ENCODE measurements at places on chromosomes 6 and 20.

GRCh38 chr20:58981628-58982364 lies 740 bp downstream of the NELFCD start:
- ATAC-seq = no peak

DNA sequence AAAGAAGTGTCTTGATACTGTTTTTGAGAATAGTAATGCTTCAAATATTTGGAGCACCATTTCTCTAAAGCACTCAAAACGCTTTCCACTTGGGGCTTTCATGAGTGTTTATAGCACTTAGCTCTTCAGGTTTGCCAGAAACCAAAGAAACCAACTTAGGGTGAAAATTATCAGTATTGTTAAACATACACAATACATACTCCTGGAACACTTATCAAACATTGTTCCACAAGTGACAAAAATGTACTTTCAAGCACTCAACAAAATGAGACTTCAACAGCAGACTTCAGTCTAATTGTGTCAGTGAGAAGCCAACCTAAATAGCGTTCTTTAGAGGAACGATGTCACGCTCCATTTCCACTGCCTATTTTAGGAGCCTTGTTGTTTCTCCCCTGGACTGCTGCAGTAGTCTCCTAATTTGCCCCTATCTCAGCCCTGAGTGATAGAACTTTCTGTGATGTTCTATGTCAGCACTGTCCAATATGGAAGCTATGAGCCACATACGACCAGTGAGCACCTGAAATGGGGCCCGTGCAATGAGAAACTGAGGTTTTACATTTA lies 461.3 kb downstream of the KIF16B start:
- ATAC-seq = no peak

DNA sequence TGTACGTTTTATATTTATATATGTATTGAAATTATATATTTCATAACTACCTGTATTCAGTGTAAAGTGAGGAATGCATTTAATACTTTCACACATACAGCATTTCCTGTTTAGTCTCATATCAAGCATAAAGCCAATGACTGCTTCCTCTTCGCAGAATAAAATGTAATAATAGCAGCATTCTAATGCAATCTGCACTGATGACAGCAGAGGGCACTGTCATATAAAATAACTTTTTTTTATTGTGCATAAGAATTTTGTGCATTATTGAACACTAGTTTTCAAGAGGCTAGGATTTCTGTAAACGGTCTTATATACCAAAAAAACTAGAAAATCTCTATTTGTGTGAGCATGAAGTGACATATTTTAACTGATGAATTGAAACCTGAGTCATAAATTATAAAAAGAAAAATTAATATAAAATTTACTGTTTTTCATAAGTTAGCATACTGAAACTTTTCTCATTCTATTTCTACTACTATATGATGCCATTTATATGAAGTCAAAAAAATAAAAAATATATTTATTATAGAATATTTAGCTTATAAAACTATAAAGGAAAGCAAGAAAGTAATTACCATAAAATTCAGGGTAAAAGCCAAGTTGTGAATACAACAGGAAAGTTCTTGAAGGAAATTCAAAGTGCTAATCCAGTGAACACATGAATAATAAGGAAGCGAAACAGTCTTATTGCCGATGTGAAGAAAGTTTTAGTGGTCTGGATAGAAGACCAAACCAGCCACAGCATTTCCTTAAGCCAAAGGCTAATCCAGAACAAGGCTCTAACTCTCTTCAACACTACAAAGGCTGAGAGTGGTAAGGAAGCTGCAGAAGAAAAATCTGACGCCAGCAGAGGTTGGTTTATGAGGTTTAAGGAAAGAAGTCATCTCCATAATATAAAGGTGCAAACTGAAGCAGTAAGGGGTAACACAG lies 36.3 kb downstream of the RNF146 start:
- ATAC-seq = peak; percentile 62

DNA sequence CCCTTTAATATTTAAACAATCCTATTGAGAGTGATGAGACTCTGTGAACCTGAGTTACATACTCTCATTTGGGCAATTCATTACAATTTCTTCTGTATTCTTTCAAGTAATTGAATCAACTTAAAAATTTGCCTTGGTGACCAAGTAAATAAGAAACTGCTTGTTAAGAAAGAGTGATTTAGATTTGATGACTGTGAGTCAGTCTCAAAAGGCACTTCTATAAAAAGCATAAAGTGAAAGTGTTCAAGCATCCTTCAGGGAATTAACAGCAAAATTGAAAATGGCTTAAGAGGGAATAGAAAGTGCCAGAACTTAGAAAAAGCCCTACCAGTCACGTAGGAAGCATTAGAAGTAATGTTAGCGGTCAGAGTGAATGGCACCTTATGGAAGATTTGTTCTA lies 654.7 kb downstream of the EPM2A start:
- ATAC-seq = no peak

DNA sequence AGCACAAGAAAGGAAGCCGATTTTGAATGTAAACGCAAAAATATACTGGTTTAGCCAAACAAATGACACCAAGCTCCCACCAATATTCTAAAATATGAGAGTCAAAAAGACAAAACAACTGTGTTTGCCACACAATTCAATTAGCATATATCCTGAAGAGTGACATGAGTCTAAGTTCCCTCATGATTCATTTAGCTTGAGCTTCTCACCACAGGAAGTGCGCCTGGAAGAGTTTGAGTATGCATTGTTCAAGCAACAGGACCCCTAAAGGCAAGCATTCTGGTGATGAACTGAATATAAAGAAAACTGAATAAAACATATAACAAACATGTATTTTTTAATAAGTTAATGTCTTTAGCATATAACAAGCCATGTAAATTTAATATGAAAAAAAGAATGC lies 115.2 kb upstream of the RUNX2 start:
- ATAC-seq = peak; percentile 55

- ATAC-seq = no peak
Measured at GRCh38 chr6:154371281-154371680, 14.7 kb upstream of the IPCEF1 start.

- ATAC-seq = peak; percentile 61
Measured at GRCh38 chr6:31901415-31901952, 402 bp downstream of the ZBTB12 start.

DNA sequence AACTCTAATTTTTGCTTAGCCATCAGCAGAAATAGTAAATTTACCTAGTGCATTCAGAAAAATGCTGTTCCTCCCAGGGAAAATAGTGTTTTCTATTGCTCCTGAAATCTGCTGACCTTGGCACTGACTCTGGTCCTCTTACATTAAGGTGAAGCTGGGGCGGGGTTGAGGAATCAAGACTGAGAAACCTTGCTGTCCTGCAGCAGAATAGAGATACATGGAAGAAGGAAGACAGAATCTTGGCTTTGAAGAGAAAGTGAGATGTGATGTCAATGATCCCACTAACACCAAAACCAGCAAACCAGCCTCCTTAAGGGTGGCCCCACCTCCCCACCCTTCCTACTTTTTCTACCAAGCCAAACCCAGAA lies 840 bp upstream of the LY86 start:
- no peak for ATAC-seq

DNA sequence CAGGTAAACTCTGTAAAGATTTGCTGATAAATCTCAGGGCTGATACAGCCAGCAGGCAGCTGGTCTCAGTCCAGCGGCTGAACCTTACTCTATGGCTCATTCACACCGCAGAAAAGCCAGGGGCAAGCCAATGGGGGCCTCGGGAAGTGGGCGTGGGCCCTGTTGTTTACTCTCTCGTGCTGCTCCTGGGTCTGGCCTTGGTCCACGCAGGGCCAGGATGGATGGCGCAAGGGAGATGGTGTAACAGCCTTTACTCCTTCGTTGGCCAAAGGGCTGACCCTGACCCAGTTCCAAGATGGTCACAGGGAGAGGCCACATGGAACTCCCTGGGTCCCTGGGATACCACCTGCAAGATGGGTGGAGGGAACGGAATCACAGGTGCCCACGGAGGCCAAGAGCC lies 16.2 kb downstream of the KCNK17 start:
- no peak for ATAC-seq

GRCh38 chr20:19903168-19903811 lies 113.9 kb upstream of the NAA20 start:
- peak; percentile 79 for ATAC-seq

DNA sequence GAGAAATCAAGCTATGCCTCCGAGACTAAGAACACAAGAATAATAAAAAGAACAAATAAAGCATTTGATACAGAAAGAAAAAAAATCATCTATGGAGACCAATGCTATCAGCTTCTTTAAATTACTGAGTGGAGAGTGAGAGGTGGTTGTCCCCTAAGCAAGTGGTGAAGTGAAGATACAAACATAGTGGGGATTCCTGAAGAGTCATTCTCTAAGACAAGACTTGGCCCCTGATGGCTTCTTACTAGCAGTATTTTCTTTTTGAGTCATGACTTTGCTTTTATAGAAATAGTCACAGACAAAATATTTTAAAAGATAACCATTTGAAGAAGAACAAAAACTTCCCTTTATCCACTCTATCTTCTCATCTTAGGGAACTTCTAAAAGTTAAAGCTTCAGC lies 261.4 kb upstream of the PRDM1 start:
- peak; percentile 54 for ATAC-seq

- no peak for ATAC-seq
Measured at GRCh38 chr20:2558581-2559278, 22.4 kb downstream of the TMC2 start.

GRCh38 chr20:60069656-60070055 lies 111.4 kb downstream of the CDH26 start:
- ATAC-seq = no peak

DNA sequence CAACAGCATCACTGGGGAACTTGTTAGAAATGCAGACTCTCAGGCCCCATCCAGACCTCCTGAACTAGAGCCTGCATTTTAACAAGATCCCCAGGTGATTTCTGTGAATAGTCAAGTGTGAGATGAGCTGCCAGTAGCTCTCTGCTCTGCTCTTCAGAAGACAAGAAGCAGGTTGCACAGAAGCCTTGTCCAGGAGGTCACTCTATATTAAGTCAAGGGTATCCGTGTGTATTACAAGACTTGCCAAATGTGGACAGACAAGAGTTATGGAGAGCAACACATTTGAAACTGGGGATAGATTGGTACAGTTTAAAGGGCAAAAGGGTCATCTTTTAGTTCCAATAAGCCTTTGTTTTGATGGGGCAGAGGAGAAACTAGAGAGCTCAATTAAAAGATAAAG lies 23.2 kb upstream of the RIN2 start:
- no peak for ATAC-seq

DNA sequence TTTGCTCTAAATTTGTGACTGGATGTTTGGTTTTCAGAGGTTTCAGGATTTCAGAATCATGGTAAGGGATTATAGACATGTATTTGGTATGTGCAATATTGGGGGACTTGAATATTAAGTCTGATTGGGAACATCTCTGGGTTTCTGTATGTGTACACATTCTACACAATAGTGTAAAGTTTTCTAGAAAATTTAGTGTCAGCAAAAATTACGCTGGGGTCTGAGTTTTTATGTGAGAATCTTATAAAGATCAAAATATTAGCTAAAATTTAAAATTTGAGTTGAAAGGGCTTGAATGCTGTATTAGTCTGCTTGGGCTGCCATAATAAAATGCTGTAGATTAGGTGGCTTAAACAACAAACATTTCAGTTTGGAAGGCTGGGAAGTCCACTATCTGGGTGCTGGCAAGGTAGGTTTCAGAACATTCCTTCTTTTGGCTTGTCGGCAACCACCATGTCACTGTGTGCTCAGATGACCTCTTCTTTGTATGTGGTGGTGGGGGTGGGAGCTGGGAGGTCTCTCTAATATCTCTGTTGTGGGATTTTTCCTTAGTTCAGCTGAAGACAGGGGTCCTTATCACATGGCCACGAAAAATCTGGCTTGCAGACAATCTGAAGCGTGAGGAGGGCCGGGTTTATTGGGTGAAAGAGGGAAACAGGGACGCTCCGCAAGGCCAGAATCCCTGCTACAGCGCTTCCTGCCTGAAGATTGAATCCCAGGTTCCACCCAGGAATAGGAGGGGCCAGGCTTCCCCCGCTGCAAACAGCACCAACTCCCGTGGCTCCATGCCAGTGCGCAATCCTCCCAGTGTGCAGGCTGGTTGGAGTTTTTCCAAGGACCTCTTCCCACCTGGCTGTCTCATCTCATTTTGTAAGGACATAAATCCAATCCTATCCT lies 299.7 kb downstream of the PLCB1 start:
- ATAC-seq = no peak

- ATAC-seq = no peak
Measured at GRCh38 chr6:166925141-166925996, 31.0 kb downstream of the RNASET2 start.

DNA sequence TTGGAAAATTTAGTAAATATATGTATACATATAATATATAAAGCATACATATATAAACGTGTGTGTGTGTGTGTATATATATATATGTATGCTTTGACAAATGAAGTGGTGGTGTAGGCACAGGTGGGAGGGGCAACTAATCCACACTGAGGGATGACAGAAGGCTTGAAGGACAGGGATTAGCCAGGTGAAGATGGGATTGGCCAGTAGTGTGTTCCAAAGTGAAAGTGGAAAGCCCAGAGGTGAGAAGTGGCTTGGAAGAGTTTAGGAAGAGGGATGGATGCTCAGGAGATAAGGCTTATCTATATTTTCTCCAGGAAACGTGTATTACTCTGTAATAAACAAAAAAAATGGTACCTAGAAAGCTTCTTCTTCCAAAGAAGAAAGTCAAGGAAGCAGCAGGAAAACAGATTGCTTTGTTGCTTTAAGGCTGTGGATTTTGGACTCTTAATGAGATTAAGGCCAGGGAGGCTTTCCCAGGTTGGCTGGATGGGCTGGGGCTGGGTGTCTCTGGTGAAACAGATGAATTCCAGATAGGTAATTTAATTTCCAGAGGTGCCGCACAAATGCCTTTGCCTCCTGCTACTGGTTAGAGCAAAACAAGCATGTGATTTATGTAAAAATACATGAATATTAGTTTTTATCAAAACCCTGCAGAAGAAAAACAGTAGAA lies 63.9 kb downstream of the JARID2 start:
- ATAC-seq = no peak

GRCh38 chr6:7100072-7100752 lies 7.5 kb upstream of the RREB1 start:
- ATAC-seq = peak; percentile 68

DNA sequence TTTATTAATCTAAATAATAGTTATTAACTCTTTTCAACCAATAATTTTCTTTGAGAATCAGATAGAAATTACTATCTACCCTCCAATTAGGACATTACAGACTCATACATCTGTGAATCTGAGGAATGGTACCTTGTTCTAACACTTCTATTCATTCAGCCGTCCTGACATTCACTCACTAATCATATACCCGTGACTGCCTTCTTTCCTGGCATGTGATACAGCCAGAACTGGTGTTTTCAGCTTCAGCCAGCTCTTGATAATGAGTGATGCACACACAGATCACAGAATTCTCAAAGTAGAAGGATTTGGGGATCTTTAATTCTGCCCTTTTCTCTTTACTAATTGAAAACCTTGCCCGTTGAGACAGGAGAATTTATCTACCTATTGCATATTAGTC lies 499.9 kb downstream of the UTRN start:
- no peak for ATAC-seq

DNA sequence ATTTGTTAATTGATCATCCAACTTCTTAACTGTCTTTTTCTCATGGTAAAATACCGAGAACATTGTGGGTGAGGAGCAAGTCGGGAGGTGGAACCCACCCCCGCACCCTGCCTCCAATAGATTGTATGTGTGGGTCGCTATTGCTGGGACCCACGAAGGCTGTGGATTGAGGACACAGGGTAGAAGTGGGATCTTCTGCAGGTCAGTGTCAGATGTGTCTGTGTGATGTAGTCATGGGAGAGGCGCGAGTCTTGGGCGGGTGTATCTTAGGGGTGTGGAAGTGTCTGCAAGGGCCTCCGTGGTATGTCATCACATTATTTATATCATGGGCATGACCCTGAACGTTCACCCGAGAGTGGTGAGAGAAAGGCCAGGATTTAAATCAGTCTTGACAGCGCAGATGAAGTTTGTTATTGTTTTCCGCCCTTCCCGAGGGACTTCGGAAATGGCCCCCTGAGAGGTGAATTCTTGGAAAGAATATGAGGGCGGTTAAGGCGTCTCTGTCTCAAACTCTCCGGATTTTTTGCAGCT lies 472 bp upstream of the PAQR8 start:
- peak; percentile 28 for ATAC-seq

Measured in stimulated activated memory B cell treated with anti-CD40 and anti-IgM and Interleukin-4, amounts not matched to agents 10 μg/mL and 1 μg/mL and 100 μg/mL, for 72 hours (primary cell).